ENCODE measurements at places on chromosomes 1 and 21.

- DNase-seq, result no peak
Observed at GRCh38 chr21:36048357-36048756, 12.0 kb downstream of the SETD4 start.

- DNase-seq, result no peak
Observed at GRCh38 chr1:44048532-44049215, 17.4 kb upstream of the SLC6A9 start.

DNA sequence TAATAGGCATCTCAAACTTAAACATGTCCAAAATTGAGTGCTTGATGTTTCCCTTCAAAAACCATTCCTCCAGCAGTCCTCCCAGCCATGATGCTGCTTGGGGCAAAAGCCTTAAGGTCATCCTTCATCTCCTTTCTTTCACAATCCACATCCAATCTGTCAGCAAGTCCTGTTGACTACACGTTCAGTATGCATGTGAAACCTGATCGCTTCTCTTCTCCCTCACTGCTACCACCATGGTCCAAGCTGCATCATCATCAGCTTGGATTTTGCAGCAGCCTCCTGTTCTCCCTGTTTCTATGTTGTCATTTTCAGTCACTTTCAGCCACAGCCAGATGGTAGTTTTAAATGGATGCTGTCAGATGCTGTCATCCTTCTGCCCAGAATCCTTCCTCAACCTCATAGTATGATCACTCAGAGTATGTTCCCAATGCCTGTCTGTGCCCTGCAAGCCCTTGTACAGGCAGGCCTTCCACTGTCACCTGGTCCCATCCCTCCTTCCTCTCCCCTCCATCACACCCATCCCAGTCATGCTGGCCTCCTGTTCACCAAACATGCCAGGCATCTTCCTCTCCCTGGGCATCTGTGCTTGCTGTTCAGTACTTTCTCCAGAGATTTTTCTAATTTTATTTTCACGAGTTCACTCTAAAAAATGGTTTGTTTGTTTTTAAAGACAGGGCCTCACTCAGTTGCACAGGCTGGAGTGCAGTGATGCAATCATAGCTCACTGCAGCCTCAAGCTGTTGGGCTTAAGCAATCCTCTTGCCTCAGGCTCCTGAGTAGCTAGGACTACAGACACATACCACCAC lies 66.0 kb downstream of the SYDE2 start:
- no peak for DNase-seq

GRCh38 chr1:112904071-112904830 lies 51.7 kb downstream of the SLC16A1 start:
- DNase-seq, result no peak

GRCh38 chr1:66930823-66931174 lies 6.0 kb downstream of the MIER1 start:
- no peak for DNase-seq

- no peak for DNase-seq
Observed at GRCh38 chr1:184840596-184840995, 85.9 kb upstream of the EDEM3 start.

DNA sequence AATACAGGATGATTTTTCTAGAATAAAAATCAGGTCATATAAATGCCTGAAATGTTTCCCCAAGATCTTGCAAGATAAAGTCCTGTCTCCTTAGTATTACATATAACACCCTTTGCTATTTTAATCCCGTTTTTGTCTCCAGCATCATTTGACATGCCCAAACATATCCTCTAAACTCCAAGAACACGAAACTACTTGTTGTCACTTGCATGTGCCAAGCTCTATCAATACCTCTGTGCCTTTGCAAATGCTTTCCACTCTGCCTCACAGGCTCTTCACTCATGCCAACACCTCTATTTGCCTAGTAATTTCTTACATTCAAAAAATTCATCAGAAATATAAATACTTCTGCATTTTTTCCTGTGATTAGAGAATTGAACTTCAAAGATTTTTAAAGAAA lies 37.9 kb downstream of the LRRIQ3 start:
- DNase-seq, result no peak

DNA sequence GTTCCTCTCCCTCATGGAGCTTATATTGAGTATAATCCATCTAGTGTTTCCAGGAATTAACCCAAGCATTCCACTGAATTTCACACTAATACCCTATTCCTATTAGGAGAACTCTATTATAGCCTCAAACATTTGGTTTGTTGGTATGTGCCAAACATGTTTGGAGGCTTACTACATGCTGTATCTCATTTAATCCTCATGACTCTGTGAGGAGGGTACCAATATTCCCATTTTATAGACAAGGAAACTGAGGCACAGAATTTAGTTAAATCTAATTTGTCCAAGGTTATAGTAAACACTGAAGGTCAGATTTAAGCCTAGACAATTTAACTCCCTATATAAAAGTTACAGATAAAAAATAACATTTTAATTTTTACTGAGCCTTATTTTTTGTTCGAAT lies 9.1 kb downstream of the FLVCR1 start:
- DNase-seq, result no peak
